Activated CD4-positive, CD25-positive, alpha-beta regulatory T cell treated with anti-CD3 and anti-CD28 coated beads, Interleukin-2, amount 50 U/mL, for 72 hours (primary cell): ENCODE measurements at places on chromosomes 1 and 21.

GRCh38 chr1:83905315-83905907 is 93.5 kb downstream of the TTLL7 start:
- no peak for DNase-seq

DNA sequence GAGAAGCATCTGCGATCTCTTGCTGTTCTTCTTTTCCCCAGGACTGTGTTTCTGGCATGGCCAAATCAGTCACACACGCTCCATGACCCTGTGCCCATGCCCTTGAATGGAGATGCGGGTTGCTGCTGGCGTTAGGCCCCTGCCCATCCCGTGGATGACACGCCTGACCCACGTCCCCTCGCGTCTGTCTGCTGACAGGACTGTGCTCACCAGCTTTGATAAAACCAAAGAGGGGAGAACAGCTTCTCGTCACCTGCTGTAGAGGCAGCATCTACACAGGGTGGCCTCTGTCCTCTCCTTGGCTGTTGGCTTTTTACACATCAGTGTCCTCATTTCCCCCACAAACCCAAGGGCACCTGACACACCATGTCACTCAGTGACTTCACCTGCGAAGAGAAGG is 6.9 kb downstream of the MT1HL1 start:
- no peak for DNase-seq

DNA sequence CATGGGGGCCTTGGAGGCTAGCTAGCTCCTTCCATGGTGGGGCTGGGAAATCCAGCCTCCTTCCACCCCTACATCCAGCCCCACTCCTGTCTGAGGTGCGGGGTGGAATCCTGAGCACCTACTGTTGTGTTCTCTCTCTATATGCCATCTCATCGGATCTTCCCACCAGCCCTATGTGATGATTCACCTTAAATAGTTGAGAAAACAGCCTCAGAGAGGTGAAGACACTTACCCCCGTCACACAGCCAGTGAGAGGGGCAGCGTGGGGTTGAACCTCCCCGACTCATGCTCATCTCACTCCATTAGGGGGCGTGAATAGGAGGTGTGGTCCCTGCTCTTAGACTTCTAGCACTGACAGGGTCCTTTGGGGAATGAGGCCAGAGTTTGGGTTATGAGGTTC is 31.0 kb upstream of the ACTL8 start:
- DNase-seq = no peak

GRCh38 chr1:96387785-96388184 is 333.8 kb upstream of the PTBP2 start:
- no peak for DNase-seq

DNA sequence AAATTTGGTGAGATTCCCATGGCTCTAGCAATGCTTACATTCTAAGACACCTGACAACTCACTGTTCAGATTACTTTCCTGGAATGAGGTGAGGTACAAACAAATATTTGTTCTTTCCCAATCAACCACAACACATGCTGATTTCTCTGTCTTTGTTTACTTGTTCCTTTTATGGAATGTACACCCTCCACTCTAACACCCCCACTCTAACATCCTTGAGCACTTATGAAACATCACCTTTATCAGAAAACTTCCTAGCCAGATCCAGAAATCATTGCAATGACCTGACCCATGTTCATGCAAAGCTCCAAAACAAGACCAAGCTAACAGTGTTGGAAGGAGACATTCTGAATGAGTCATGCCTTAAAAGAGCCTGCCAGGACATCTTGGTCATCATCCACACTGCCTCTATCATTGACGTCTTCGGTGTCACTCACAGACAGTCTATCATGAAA is 35.5 kb downstream of the HSD3B1 start:
- DNase-seq = no peak

DNA sequence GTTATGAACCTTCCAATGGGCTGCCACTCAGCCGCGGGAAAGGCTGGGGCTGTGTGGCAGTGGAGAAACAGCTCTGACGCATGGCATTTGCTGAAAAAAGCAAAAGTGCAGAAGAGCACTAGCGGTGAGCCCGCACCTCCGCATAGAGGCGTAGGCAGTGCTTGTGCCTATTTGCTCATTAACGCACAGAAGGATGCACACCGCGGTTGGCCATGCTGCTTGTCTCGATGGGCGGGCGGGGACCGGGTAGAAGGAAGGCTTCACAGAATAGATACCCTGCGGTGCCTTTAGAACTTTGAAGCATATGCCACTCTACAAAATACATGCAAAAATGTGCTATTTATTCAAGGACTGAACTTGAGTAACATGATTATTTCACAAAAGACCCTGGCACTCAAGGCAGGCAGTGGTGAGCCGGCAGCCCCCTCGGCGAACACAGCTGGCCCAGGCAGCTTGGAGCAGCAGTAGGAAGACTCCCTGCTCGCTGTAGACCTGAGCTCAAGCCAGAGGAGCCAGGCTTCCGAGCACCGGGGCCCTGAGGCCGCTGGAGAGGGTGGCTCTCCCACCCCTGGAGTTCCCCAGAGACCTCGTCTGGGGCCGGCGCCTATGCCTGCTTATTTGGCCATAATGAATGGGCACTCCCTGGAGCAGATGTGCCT is 71.5 kb downstream of the SIK1 start:
- no peak for DNase-seq

DNA sequence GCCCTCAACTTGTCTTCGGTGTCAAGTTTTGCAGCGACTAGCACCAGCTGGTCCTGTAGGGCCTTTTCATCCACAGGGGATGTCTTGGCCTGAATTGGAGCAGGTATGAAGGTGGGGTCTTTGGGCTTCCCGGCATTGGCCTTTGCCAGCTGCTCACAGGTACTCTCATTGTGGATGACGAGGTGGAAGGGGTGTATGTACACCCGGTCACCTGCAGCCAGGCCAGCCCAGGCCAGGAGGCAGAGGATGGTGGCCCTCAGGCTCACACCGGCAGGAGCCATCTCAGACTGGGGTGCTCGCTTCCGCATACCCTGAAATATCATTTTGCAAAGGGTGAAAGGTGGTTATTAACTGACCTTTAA is 3.4 kb downstream of the AGT start:
- DNase-seq = no peak

DNA sequence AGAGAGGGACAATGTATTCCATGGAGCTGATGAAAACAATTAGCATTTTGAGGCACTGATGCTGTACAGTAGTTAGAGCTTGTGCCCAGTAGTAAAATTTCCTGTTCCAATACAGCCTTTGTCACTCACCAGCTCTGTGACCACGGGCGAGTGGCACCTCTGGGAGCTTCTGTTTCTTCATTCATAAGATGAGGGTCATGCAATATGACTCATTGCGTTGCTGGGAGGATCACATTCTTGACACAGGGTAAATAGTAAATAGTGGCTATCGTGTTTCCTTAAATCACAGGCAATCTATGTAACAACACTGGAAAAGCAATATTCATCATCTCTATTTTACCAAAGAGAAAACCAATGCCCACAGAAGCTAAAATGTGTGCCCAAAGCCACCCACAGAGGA is 4.5 kb upstream of the LRRC52 start:
- no peak for DNase-seq

GRCh38 chr21:38228537-38228936 is 28.3 kb upstream of the KCNJ15 start:
- DNase-seq = no peak

- no peak for DNase-seq
Observed at GRCh38 chr1:201422436-201423030, 1.0 kb upstream of the TNNI1 start.

DNA sequence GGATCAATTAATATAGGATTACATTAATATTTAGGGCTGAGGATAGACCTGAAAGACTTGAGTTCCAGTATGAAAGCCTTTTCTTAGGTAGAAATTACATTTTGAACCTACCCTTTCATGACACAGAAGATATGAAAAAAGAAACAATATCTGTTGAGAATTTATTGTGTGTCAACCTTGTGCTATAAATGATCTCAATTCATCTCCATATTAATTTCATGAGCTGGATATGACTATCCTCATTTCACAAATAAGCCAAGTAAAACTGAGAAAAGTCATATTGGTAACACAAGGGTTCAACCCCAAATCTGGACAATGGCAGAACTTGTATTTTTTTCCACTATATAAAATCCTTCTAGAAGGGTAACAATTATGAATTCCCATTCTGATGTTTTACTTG is 120.0 kb downstream of the TRIM33 start:
- no peak for DNase-seq

- DNase-seq = no peak
Observed at GRCh38 chr1:157091668-157092273, 7.8 kb downstream of the ETV3L start.

- no peak for DNase-seq
Observed at GRCh38 chr1:94143809-94144176, 22.8 kb upstream of the ABCA4 start.

- DNase-seq = no peak
Observed at GRCh38 chr1:34822202-34822601, 29.4 kb downstream of the GJA4 start.

DNA sequence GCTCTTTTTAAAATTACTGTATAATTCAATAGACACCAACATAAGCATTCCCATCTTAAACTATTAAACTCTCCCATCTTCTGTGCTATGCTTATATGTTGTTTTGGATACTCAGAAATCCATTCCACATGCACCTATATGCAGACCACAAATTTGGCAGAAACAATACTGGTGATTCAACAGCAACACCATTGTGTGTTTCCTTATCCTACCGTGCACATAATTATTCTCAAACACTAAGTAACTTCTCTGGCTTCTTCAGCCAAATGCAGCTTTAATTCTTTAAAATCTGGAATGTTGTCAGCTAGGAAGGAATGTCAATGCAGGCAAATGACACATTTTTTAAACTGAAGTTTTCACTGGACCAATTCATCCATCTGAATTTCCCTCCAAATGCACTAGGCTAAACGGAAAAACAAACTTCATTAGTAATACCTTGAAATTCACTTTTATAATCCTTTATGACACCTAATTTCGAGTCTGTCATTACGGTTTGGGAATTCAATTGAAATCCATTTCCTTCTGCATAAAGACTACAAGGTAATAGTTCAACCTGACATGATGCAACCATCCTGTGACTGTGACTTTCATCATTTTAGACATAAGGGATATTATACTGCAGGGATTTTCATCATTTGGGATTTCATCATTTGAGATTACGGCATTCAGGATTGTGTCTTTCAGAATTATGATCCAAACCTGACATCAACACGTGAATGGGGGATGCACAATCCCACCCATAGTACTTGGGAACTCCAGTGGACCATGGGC is 308.5 kb downstream of the LTN1 start:
- no peak for DNase-seq
